ENCODE measurements at places on chromosomes 11 and 22.

DNA sequence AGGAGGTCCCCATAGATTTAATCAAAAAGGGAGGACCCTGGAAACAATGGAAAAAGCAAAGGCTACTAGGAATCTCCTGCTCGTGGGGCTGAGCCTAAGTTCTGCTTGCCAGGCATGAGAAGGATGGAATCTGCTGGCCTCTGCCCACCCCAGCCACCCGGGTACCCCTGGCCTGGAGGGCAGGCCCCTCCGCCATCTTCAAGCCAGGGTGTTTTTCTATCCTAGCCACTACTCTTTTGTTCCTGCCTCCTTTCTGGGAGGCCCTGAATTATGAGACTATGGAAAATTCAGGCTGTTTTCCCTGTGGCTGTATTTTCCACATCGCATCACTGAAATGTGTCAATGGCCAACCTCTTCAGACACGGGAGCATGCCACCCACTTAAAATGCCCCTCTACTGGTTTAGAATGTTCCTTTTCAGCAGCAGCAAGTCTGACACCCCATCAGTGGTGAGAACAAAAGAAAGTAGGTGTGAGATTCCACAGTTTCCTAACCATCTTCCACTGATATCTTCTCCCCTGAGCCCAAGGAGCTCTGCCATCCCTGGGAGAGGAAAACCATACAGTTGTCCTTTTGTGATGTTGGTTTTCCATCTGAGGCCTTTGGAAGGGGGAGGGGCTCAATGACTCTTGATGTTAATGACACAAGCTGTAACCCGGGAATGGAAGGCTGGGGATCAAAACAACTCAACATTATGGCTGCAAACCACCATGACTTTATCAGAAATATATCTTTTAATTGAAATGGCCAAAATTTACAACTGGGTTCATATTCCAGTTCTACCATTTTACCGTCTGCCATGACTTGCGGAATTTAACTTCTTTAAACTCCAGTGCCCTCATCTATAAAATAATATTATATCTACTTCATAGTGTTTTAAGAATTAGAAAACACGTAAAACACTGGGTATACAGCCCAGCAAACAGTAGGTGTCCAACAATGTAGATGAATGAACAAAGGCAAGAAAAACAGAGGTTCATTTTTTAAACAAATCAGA lies 22.2 kb downstream of the DKK3 start:
- no peak for DNase-seq

- DNase-seq, result no peak
These were observed 75.7 kb downstream of the KIAA1671 start for GRCh38 chr22:25027959-25028840.

- DNase-seq, result no peak
These were observed 15.0 kb downstream of the AASDHPPT start for GRCh38 chr11:106092446-106092845.

DNA sequence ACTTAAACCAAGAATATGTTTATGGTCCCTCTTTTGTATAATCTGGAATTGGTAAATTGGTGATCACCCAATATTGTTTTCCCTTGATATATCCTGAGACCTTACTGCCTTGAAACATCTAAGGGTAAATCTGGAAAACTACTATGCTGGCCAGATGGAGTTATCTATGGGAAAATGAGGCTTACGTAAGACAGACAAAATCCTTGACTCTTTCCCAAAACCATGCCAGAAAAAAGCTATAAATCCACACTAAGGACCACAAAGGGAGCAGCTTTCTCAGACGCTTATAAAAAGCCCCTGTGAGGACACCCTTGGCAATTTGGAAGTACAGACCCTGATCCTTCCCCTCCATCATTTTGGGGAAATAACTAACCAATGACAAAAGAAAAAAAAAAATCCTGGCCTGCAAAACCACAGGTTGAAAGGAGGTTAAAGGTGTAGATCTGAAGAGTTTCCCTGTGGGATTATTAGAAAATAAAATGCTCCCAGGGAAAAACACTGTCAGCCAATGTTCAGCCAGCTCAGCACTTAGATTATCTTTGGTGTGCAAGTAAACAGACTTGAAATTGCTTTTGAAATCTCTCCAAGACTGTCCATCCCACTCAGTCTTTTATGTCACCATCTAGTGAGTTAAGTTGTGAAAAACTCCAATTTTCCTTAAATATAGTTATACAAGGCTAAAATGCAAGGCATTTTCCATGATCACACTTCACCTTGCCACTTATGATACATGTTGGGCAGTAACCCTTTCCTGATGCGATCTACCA lies 6.6 kb upstream of the AMBRA1 start:
- DNase-seq, result no peak

- no peak for DNase-seq
These were observed 66.7 kb downstream of the EFCAB6 start for GRCh38 chr22:43745411-43745770.

GRCh38 chr22:41401781-41402648 lies 20.3 kb downstream of the TEF start:
- no peak for DNase-seq

GRCh38 chr11:35750981-35751663 lies 88.5 kb downstream of the TRIM44 start:
- peak; percentile 26 for DNase-seq

GRCh38 chr11:76115555-76115954 lies 90.7 kb downstream of the WNT11 start:
- DNase-seq, result no peak

- peak; percentile 69 for DNase-seq
These were observed 15.6 kb upstream of the MFNG start for GRCh38 chr22:37501610-37502341.

DNA sequence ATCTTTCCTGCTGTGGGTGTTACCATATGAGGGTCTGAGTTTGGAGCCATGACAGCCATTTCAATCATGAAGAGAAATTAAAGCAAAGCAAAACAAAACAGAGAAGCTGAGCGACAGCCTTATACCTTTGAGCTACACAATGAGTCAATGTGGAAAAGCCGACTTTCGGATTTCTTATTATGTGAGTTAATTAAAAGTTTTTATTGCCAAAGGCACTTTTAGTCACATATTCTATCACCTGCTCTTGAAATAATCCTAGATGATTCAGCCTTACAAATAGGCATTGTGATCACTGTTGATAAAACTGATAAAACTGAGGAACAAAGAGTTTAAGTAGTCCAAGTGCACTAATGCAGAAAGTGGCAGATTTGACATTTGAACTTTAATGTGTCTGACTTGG lies 381.9 kb upstream of the TENM4 start:
- DNase-seq, result no peak

DNA sequence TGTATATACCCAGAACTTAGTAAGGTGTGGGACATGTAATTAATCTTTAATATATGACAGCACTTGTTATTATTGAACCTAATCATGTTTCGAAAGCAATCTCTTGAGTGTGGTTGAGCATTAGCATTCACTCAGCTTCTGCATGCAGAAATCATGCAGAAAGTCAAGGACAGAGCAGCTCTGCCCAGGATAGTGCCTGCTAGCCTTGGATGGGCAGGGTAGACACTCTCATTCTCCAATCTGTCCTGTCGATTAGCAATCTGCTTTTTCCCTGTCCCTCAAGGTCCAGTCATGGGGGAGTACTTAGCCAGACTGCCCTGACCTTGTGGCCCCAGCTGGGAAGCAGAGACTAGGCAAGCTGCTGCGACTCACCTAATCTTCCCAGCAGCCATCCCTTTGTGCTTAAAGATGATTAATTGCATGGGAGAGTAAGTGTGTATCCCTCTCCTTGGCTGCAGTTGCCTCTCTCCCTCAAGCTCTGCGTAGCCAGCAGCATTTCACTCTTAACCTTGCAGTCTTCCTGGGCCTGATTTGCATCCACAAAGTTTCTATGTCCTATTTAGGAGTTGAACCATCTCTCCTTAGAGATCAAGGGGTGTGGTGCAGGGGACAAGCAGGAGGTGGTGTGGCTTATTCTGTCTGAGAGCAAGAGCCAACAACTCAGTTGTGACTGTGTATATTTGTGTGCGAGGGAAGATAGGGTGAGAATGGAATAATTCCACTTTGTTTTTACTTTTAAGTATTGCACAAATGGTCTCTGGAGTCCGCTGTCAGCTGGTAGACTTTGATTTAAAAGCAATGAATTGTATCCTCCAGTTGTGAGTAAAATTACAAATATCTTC lies 101.4 kb downstream of the FDX1 start:
- DNase-seq, result no peak

DNA sequence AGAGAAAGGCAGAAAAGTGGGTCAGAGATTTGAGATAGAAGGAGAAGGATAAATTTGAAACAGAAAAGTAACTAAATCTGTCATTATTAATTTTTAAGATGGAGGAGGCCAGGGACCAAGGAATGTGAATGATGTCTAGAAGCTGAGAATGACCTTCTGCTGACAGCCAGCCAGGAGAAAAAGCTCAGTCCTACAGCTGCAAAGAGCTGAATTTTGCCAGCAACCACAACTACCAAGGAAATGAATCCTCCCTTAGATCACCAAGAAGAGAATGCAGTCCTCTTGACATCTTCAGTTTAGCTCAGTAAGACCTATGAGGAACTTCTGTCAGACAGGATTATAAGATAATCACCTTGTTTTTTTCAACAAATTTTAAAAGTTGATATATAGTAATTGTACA lies 538.2 kb downstream of the LRRC4C start:
- no peak for DNase-seq

DNA sequence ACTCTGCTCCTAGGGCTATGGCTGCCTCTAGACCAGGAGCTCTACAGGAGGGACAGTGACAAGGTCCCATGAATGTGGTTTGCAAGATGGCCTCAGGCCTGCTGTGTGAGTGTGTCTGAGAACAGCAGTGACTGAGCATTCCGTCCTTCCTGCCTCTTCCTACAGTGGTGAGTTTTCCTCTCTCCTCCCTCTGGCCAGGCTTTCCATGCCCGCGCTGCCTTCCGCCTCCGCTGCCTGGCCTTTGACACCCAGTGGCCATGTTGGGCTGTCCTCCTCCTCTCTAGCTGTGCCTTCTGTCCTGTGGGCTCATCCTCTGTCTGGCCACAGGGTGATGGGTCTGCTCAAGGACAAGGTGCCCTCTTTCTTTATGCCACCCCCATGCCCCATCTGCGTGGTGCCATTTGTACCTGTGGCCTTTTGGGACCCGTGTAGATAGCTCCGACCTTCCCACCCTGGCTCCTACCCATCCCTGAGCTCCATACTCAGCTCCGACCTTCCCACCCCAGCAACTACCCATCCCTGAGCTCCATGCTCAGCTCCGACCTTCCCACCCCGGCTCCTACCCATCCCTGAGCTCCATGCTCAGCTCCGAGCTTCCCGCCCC lies 970.4 kb downstream of the BRD1 start:
- no peak for DNase-seq

- no peak for DNase-seq
These were observed 30.9 kb downstream of the LRRC32 start for GRCh38 chr11:76639621-76640020.

- no peak for DNase-seq
These were observed 181.2 kb upstream of the API5 start for GRCh38 chr11:43130616-43131015.

- no peak for DNase-seq
These were observed 19.8 kb downstream of the CAT start for GRCh38 chr11:34458525-34458924.

GRCh38 chr11:44301564-44302271 lies 8.2 kb downstream of the ALX4 start:
- no peak for DNase-seq

GRCh38 chr11:65609229-65609628 lies 4.8 kb downstream of the MAP3K11 start:
- no peak for DNase-seq

DNA sequence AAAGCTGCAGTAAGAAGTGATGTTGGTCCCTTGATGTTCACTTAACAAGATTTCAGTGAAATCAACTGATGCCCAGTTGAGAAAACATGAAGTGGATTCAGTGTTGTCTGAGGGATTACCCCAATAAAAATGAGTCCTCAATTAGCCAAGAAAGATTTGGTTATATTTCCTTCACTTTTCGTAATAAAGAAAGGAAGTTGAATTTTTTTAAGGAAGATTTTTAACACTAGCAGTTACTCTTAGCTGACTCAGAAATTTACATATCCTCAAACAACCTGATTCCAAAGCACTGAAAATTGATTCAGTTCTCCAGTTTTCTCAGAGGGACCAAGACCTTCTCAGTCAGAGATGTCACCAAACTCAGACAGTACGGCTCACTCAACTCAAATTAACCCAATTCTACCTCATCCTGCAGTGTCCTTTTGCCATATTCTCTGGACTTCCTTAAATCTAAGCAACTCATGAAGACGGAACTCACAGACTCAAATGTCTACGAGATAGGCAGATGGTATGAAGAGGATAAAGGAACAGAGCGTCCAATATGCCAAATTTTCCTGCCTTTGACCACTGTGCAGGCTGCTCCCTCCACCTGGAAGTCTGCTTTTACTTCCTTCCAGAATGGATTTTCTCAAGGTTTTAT lies 22.8 kb downstream of the SLC5A4 start:
- no peak for DNase-seq

GRCh38 chr11:85787168-85787567 lies 23.8 kb downstream of the SYTL2 start:
- no peak for DNase-seq

GRCh38 chr11:3206156-3206921 lies 12.3 kb downstream of the MRGPRG start:
- DNase-seq, result no peak

- DNase-seq, result no peak
These were observed 191.3 kb downstream of the KIF18A start for GRCh38 chr11:27916541-27917100.

DNA sequence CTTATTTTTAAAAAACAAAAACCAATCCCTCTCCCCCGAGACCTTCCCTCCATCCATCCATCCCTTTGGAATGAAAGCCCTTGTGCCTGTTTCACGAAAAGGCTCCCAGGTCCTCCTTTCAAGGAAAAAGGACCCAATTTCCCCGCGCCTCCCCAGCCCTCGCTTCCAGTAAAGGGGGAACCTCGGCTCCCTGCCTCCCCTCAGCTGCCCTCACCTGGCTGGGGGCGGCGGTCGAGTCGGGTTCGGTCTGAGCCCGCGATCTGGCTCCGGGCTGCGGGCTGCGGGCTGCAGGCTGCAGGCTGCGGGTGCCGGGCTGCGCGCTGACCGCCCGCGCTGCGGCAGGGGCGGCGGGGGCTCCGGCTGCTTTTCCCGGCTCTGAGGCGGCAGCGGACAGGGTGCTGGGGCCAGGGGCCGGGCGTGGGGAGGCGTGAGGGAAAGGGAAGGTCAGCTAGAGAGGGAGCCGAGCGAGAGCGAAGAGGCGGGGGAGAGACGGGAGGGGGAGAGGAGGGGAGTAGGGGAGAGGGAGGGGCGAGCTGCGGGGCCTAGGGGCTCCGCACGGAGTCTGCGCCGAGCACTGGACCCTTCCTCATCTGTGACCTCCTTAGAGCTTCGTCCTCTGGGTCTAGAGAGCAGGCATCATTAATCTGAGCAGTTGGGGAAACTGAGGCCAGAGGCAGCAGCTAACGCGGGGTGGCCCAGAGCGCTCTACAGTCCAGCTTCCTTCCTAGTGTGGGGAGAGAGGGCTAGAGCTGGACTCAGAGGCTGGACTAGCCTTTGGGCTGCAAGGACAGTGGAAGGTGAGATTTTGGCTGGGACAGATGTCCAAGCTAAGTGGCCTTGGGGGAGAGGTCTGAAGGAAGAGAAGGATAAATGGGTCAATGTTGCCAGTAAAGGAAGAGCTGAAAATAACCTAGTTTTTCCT lies at the start of gene C1QTNF4:
TSS of gene C1QTNF4 (minus strand) at position 478 of the 922 bp plus-strand sequence. CDS start 3,601 bp downstream, outside the sequence.
- DNase-seq, result no peak

- DNase-seq, result no peak
These were observed 361.2 kb downstream of the TMEM135 start for GRCh38 chr11:87398931-87399330.

Data from kidney capillary endothelial cell (primary cell).